Stimulated activated CD4-positive, alpha-beta T cell treated with anti-CD3 and anti-CD28 coated beads, TNF-alpha, amount 100 ng/mL, for 1 hour (primary cell): ENCODE measurements at places on chromosomes 12 and 14.

DNA sequence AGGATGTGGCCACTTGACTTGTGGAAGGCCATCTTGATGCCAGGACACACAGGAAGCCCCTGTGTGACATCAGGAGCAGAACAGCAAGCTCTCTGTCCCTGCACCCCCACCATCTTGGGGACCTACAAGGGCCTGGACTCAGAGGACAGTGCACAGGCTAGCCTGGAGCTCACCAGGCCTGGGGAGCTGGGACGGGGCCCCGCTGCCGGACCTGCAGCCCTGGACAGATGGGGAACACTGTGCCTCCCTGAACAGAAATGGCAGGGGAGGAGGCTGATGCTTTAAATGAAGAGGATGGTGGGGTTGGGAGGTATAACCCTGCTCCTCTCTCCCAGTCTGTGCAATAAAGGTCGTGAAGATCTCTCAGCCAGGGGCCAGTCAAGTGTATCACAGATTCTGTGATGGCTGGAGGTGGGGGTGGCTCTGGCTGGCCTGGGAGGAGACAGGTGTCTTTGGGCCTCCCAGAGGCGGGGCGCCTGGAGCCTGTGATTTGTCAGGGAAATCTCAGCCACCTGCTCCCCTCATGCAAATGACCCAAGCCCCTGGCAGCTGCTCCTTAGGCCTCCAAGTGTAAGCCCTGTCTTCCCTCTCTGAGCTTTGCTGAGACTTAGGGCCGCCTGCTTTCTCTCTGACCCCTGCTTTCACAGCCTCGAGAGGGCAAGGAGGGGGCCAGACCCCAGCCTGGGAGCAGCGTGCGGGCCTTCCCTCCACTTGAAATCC lies 1.1 kb upstream of the GNB3 start:
- DNase-seq = no peak

GRCh38 chr12:31321897-31322228 lies 4.1 kb downstream of the SINHCAF start:
- DNase-seq = no peak

- no peak for DNase-seq
These were observed 136.4 kb upstream of the FAR2 start for GRCh38 chr12:29012673-29013072.

GRCh38 chr12:101608301-101609133 lies 13.7 kb downstream of the MYBPC1 start:
- DNase-seq = no peak

DNA sequence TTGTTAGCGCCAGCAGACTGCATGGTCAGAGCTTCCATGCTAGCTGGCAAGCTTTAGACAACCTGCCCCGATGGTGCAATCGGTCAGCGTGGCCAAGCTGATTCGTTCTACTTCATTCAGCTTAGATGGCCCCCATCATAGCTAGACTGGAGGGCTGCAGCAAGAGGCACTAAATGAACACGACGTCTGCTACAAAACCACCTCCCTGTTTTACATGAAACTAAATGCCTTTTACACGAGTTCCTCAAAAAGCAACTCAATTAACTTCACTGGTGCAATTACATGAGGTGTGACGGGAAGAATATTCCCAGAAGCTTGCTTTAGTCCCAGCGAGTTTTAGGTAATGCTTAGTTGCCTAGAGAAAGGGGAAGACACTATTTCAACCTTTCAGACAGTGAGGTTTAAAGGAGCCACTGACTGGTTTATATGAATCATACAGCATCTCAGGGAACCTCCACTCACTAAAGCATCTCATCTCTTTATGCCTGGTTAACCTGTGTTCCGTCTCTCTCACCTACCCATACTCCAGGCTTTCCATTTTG lies 8.4 kb downstream of the NIN start:
- no peak for DNase-seq

- DNase-seq = no peak
These were observed 835 bp upstream of the ABHD4 start for GRCh38 chr14:22597265-22597664.

DNA sequence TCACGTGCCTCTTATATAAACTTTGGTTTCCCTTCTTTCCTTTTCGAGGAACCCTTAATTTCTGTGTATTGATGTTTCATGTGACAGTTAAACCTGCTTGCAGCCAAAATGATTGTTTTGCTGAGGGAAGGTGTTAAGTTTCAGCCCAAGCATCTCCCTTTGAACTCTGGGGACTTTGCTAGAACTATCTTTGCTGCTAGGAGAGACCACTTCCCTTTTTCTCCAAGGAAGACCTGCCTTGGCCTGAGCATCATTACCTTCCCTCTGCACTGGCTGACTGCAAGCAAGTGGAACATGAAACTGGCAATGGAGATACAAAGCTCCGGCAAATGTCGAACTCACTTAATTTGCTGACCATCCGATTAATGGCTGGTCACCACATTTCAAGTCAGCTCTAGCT lies 192.8 kb downstream of the GRIN2B start:
- no peak for DNase-seq

DNA sequence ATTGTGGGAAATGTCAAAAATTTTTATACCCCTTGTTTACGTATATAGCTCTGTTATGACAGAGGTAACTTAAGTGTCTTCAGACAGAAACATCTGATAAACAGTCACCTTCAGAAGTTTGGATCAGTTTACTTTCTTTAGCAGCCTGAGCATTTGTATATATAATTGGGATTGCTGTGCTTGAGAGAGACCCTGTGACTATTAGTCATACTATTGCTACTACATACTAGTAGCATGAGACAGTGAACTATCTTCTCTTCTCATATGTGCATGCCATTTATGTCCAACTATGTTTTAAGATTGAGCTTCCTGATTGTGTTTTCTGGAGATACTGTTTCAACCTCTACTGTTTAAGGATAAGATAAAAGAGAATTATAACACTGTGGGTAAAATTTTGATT lies 101.5 kb downstream of the PDE6H start:
- no peak for DNase-seq

GRCh38 chr12:54006559-54007220 lies 2.1 kb upstream of the HOXC8 start:
- no peak for DNase-seq

GRCh38 chr14:74407021-74407800 lies 18.8 kb downstream of the SYNDIG1L start:
- no peak for DNase-seq

GRCh38 chr12:121334513-121335343 lies 17.5 kb downstream of the ANAPC5 start:
- no peak for DNase-seq

DNA sequence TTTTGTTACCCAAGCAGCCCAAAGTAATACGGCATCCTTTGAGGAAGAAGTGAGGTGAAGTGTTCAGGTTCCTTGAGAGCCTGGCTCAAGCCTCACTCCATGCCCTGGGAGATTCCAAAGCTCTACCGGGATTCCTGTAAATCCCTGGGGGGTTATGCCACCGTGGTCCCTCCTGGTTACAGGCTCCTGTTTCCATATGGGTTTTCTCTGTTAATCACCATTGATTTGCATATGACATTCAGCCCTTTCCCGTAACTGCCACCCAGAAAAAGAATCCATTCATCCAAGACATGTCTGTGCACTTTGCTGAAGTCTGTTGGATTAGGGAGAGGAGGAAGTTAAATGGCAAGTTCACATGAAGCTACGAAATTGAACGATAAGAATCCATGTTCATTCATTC lies 27.9 kb upstream of the CCDC60 start:
- DNase-seq = no peak

DNA sequence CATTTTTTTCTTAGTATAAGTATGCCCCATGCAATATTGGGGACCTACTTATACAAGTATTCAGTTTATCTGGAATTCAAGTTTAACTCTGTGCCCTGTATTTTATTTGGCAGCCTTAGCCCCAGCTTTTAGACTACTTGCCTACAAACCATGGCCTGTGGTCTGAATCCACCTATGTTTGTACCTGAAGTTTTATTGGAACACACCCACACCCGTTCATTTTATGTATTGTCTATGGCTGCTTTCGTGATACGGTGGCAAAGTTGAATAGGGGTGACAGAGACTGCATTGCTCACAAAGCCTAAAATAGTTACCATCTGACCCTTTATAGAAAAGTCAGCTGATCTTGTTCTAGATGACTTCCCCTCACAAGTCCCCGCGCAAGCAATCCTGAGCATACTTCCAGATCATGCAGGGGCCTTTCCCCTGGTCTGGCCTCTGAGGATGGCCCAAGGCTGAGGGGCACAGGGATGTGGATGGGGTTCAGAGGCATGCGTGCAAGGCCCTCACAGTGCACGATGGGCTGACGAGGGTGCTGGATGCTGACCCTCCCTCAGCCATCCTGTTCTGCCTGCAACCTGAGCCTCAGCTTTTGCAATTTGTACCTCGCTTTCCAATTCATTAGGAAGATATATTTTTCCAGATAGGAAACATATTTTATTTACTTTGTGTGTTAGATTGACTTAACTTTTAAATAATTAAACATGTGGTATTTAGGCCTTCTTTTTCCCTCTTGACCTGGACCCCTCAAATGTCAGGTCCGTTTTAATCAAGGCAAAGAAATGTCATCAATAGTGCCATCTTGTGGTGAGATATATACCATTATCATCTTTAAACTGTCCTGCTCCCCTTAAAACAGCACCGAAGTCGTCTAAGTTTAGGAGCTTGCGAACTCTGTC lies 527.3 kb upstream of the CCDC196 start:
- DNase-seq = no peak

- DNase-seq = no peak
These were observed 226.2 kb upstream of the CLEC14A start for GRCh38 chr14:38481952-38482678.

GRCh38 chr14:58771016-58771415 lies 133.3 kb downstream of the DACT1 start:
- DNase-seq = no peak
